ENCODE measurements at places on chromosomes 1 and 21. TPM values are rescaled to one million over a fixed set of nuclear protein-coding genes. Genes with fewer than 3 reads are reported as not detected.

- no peak for DNase-seq
Measured at GRCh38 chr1:229665912-229666558, 40.0 kb downstream of the URB2 start.

DNA sequence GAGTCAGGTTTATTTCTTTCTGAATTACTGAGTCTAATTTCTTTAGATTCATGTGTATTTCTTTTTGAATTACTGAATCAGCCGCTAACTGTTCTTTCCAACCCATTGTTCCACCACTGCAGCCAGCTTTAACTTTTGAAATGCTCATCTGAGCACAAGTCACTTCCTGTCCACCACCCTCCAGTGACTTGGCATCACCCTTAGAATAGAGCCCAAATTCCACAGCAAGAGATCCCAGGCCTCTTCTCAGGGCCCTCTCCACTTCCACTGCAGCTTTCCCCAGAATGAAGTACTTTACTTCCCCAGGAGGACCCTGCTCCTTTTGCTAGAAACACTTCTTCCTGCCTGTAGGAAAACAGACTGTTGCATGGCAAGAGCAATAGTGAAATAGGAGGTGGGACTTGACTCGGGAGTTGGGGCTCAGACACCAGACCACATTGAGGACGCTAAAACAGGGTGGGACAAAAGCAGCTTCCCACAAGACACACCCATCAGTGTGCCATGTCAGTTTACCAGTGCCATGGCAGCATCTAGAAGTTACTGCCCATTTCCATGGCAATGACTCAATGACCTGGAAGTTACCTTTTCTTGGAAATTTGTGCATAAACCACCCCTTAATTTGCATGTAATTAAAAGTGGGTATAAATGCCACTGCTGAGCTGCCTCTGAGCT is 56.5 kb upstream of the ADAR start:
- DNase-seq: no peak

S100A9 gene
- not detected for polyA plus RNA-seq

DNA sequence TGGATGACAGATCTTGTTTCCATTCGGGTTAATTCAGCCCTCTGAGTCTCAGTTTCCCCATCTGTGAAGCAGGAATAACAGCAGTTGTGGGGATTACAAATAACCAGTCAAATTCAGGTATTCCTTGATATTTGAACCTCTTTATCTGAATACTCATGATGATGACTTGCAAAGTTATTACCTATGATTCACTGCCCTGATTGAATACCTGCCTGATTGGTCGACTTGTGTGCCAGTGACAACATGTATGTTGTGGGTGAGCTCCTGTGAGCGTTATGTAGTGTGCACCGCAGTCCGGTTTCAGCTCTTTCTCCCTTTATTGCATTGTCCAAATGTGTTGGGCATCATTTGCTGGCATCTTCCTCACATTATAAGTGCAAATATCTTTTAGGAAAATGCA is 9.5 kb upstream of the TMEM61 start:
- no peak for DNase-seq

- DNase-seq: peak; percentile 54
Measured at GRCh38 chr1:3530926-3531818, 76.7 kb downstream of the ARHGEF16 start.

TEX38 gene
- polyA plus RNA-seq: not detected

SPRR2F gene
- not detected for polyA plus RNA-seq
